H54 (cell line): ENCODE measurements at places on chromosomes 3 and 15.

DNA sequence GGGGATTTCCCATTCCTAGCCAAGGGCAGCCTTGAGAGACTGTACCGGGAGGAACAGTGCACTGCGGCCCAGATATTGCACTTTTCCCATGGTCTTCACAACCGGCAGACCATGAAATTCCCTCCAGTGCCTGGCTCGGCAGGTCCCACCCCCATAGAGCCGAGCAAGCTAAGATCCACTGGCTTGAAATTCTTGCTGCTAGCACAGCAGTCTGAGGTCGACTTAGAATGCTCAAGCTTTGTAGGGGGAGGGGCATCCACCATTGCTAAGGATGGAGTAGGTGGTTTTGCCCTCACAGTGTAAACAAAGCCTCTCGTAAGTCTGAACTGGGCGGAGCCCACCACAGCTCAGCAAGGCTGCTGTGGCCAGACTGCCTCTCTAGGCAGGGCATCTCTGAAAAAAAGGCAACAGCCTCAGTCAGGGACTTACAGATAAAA lies 156.3 kb downstream of the FRMD5 start:
- no peak for DNase-seq

- no peak for DNase-seq
Observed at GRCh38 chr3:172194702-172195406, 155.5 kb downstream of the FNDC3B start.

DNA sequence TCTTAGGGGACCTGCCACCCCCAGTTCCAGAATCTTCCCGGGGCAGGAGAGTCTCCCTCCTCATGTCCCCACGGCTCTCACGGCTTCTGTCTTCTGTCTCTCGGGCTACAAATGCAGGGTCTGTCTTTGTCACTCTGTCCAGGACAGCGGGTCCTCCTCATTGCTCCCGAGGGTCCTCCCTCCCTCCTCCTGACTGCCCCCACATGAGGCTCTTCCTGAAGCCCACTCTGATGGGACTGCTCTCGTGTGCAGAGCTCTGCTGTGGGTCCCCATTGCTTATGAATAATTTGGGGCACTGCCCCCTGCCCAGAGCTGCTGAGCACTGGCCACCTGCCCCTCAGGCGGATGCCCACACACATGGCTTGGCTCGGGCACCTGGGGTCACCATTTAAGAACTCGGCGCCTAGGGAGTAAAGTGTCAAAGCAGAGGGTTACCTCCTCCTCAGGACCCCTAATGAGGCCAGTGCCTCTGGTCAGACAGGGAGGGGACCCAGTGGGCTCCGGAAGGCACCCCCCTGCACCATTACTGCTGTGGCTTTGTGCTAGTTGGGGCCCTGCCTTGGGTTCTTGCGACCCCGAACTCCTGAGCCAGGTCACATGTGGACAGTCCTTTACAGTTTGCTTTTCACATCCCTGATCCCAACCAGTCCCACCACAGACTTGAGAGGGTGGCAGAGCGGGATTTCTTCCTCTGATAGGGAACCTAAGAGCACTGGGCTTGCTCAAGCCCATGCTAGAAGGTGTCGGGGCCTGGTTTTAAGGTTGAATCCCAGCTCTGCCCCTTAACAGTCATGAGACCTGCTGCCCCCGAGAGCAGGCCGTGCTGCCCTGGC lies 22.1 kb downstream of the HDAC11 start:
- DNase-seq = no peak

DNA sequence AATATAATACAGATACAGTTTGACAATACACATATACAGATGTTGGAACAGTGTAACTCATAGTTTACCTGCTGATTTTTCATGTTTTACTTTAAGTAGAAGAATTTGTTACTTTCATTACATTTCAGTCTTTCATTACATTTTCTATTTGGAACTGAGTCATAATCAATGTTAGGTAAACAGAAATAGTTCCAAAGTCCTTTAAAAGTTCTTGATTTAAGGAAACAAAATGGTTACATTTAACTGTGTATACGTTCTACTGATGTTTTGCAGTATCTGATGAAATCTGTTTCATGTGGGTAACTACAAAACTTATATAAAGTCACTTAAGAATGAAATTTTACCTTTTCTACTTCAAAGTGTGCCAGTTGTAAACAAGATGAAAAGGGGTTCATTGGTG lies 721.2 kb downstream of the NAALADL2 start:
- no peak for DNase-seq

- DNase-seq = no peak
Observed at GRCh38 chr15:62992302-62992701, 50.2 kb upstream of the TPM1 start.
